ENCODE measurements at places on chromosomes 5 and 9.

- no peak for DNase-seq
Measured at GRCh38 chr9:34958411-34958982, 412 bp downstream of the PHF24 start.

GRCh38 chr9:2066312-2067273 lies 51.4 kb downstream of the SMARCA2 start:
- DNase-seq: no peak

- no peak for DNase-seq
Measured at GRCh38 chr5:72147569-72147968, 40.3 kb downstream of the MAP1B start.

DNA sequence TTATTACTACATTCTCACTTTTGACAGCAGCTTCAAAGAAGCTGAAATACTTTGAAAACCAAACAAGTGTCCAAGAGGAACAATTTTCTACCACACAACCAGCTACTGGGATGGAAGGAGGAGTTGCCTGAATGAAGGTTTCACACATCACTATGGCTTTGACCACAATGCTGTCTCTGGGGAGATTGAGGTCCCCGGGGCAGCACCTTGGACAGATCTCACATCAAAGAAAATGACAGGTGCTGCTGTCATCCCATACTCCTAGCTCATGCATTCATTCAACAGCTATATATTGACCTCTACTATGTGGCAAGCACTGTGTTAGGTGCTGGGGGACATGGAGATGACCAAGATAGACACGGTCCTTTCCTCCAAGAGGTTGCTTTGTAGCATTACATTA lies 233.2 kb upstream of the RASEF start:
- no peak for DNase-seq

GRCh38 chr9:7656636-7657035 lies 142.9 kb downstream of the DMAC1 start:
- DNase-seq: no peak

- no peak for DNase-seq
Measured at GRCh38 chr9:12539580-12539975, 153.6 kb upstream of the TYRP1 start.
